ENCODE measurements at places on chromosomes 7 and 10.

DNA sequence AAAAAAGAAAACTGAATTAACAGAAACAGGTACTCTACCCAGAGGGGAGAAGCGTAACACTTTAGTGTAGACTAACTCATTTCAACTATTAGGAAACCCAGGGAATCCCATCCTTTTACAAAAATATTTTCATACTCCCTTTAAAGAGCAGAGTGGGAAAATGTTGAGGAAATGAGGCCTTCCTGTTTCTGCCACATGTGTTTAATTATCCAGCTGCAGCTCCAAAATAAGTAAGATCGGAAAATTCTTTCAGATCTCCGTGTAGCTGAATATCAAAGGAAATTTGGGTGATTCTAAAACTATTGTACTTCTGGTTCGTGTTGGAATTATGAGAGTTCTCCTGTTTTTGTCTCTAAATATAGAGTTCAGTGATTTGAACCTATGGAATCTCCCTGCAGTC, 58.0 kb upstream of the CAV2 start:
- DNase-seq, result no peak

DNA sequence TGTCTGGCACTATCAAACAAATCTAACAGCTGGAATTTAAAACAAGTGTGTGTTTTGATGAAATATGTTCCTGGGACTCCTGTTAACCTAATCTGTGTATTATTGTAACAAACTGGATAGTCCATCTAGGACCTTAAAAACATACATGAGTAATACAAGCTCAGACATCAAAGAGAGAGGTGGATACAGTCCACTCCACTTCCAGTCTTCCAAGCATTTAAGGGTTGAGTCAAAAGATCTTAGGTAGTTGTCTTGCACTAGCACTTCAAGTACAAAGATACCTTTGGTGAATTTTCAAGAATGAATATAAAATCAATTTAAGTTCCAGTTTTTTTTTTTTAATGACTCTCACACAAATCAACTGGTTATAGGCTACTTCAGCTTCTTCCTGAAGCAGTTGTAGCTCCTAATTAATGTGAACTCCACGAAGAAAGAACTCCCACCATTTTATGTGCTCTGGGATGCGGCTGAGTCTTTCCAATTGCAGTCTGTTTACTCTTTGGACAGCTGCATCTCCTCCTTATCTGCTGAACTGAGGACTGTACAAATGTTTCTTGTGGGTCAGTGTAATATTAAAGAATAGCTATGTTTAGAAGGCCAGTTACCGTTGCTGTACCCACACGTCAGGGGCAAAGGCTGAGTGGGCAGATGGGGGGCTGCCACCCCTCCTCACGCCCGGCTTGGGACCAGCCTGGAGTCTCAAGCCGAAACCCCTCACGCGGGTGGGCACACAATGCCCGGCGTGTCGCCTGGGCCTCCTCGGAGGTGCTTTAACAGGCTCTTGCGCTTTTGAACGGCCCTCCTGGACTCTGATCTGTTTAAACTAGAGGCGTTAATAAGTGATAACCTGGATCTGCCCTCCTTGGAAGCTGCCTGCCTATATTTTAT, 2.9 kb upstream of the IGF2BP3 start:
- DNase-seq, result no peak

DNA sequence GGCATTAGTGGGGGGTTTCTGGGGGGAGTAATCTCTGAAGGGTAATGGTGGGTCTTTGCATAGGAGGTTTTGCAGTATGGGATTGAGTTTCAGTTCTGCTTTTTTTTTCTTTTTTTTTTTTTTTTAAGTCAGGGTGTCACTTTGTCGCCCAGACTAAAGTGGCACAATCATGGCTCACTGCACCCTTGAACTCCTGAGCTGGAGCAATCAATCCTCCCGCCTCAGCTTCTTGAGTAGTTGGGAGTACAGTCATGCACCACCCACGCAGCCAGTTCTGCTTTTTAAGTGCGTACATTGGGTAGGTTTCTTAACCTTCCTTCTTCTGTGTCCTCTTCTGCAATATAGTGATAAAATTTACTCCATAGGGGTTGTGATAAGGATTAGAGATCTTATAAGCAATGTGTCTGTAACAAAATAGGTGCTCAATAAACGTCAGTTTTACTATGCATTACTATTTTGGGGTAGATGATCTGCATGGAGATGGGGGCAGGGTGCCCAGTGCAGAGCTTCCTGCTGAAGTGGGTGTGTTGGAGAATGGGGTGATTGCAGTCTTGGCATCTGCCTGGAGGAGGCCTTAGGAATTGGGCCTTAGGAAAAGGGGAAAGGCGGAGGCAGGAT, 9.6 kb downstream of the KAZALD1 start:
- DNase-seq, result no peak

DNA sequence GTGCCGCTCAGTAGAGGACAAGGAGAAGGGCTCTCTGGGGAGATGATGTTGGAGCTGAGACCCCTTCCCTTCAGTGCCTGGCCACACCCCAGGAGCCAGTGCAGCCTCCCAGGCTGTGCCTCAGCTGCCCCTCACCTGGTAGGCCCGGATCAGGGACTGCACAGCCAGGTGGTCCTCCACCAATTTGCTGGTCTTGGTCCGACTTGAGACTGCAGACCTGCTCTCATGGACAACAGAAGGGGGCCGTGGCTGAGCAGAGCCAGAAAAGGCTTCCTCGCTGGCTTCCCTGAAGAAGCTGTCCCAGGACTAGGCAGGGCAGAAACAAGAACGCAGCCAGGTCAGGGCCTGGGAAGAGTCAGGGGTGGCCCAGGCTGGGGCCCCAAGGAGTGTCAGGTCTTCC, 5.5 kb downstream of the OGDHL start:
- no peak for DNase-seq

- no peak for DNase-seq
Measured at GRCh38 chr10:85666102-85666501, 700.5 kb downstream of the GRID1 start.

- no peak for DNase-seq
Measured at GRCh38 chr7:158500651-158501052, 87.0 kb downstream of the PTPRN2 start.
